ENCODE measurements at places on chromosomes 6 and 20.

GRCh38 chr6:6993503-6994237 lies 114.1 kb upstream of the RREB1 start:
- DNase-seq = no peak

- DNase-seq = no peak
Observed at GRCh38 chr6:147022041-147022440, 182.2 kb upstream of the STXBP5 start.

DNA sequence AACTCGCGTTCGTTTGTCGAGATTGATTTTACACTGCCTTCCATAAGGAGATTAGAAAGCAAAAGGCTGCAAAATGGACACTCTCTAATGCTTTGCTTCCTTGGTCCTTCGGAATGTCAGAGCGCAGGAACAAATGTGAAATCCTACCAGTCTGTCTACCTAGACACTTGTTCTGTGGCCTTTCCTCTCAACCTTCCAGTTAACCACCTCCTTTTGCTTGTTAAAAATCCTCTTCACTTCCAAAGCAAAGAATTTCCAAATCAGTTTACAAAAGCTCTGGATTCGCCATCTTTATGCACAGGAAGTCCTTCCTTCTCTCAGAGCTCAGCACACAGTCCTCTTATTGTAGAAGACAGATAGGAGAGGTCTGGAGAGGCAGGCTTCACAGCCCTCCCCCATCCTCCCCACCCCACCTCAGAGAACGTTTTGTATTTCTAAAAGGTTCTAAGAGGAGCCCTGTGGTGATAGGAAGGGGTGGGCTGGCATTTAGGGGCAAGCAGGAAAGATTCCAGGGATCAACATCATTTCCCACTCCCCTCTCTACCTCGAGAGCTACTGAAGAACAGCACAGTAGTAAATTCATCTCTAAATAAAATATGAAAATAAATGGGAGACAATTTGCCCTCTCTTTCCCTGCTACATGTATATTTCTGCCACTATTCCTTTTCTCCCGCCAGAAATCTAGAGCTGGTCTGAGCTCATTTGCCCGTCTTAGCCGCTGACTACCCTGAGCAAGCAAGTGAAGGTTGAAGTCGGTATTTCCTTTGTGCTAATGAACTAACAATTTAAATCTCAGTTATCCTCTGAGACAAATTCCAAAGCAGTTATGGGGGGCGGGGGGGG lies 18.9 kb downstream of the TFAP2A start:
- DNase-seq = no peak

DNA sequence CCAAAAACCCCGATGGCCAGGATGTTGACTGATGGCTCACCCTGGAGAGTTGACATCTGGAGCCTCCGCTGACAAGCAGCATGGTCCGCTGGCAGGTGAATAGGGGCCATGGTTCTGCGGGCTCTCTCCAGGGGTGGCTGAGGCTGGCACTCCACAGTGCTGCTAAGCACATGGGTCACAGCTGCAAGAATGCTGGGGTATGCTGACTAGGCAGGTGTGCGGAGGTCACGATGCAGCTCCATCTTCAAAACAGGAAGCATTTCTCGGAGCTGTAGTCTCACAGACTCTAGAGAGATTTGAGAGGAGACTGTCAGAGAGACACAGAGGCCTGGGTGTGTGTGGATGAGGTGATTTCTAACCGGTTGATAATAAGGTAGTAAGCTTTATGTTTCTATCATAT lies 341.6 kb downstream of the NRN1 start:
- DNase-seq = no peak

DNA sequence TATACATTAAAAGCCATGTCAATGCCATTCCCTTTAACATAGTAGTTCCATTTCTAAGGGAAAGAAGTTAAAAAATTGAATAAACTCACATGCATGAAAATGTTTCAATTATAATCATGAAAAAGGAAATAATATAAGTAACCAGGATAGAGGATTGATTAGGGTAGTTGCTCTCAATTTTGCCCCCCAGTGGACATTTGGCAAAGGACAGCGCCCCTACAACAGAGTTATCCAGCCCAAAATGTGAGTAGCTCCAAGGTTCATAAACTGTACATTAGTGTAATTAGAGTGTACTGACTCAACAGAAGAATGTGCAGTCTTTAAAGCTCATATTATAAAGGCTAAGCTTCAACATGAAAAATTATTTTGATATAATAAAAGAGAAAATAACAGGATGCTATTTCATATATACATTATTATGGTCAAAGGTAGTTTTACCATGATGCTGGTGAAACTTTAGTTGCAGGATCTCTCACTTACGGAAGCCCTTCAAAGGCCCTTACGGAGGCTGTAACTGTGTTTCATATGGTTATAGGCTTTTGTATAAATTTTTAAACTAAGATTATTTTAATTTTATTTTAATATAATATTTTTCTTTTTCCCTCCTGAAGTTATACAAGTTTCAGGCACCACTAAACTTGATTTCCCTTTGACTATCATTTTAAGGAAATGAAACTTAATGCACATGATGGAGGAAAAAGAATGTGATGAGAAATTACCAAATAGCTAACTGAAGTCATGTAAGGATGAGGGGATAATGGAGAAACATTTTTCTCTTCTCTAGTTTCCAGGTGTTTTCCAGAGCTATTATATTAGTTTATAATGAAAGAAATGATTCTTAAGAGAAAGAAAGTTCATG lies 403.6 kb downstream of the PLCB1 start:
- DNase-seq = no peak

DNA sequence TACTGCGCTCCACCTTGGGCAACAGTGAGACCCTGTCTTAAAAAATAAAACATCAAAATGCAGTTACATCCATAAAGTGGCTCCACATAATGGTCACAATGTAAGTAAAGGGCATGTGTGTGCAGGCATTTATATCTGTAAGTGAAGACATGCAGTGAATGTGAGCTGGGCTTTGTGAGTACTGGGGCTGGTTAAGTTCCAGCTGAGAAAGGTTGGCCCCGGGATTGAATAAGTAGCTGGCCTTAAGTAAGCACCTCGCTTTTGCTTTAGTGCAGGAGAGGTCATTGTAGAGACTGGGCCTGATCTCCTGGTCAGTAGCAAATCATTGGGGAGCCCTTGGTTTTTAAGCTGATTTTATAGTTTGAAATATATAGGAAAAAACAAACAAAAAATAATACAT lies 8.0 kb downstream of the QKI start:
- no peak for DNase-seq

GRCh38 chr6:11064836-11065235 lies 20.7 kb upstream of the ELOVL2 start:
- no peak for DNase-seq
